Activated B cell treated with CpG ODN at 0.5 μM for 24 hours (primary cell): ENCODE measurements at places on chromosomes 4 and X.

DNA sequence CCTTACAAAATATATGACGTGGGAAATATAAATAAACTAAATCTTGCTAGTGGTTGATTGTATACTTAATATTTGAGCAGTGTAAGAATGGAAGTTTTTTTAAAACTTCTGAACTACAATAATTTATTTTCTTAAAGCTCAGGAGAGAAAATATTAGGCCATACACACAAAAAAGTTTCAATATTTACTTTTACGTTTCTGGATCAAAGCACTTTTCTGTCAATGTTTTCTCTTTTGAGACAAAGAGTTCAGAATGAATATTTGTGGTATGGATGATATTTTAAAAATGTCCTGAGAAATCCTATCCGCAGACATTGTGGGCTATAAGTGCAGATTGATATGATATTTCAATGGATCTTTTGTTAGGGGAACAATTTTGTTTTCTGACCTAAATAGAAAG lies 109.9 kb downstream of the TLL1 start:
- no peak for DNase-seq

GRCh38 chr4:129334136-129334535 lies 238.2 kb downstream of the C4orf33 start:
- no peak for DNase-seq

GRCh38 chrX:102712981-102713625 lies 855 bp downstream of the GPRASP2 start:
- DNase-seq: no peak

- DNase-seq: peak; percentile 22
Observed at GRCh38 chrX:123959281-123960063, 2.0 kb upstream of the STAG2 start.

- DNase-seq: peak; percentile 53
Observed at GRCh38 chr4:1792832-1793495, at the start of gene FGFR3. Gene FGFR3, plus strand, starts transcription at chr4:1793293. Its CDS starts 642 bp downstream, at chr4:1793935.

DNA sequence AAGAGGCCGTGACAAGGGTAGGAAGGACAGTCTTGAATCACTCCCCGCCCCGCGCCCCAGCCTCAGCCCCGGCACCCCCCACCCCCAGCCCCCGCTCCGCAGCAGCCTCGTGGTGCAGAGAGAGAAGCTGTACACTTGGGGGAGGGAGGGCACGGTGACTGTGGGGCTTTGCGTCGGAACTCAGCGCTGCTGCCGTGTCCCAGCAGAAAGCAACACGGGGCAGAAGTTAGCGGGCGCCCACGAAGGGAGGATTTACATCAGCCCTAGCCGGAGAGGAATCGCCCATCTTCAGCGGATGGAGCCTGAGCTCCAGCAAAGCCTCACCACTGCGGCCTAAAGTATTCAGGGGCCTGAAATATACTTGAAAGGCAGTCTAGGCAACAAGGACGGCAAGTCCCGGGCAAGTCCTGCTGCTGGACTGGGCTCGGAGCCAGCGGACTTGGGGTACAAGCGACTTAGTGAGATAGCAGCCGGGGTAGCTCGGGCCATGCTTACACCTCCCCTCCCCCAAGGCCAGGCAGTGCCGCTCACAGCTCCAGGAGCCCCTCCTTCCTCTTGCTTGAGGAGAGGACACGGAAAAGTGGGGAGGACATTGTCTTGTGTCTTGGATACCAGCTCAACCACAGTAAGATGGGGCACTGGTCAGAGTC lies 18.5 kb upstream of the OPN1LW start:
- no peak for DNase-seq

GRCh38 chr4:72305620-72306019 lies 263.4 kb downstream of the ADAMTS3 start:
- DNase-seq: no peak

DNA sequence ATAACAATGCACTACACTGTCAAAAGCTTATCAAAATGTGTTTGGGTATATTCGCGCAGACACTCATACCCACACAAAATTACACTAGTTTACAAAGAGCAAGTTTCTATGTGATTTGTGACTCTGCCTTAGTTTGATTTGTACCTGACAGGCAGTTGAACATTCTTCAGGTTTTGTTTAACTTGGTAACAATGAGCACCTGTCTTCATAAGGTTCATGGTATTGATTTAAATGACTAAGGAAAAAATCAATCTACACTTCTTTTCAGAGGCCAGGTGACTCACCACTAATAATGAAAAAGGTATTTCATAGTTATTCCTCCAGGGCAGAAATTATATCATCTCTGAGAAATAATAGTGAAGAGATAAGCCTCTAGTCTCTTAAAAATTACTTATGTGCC lies 1114.6 kb upstream of the AGA start:
- DNase-seq: no peak

DNA sequence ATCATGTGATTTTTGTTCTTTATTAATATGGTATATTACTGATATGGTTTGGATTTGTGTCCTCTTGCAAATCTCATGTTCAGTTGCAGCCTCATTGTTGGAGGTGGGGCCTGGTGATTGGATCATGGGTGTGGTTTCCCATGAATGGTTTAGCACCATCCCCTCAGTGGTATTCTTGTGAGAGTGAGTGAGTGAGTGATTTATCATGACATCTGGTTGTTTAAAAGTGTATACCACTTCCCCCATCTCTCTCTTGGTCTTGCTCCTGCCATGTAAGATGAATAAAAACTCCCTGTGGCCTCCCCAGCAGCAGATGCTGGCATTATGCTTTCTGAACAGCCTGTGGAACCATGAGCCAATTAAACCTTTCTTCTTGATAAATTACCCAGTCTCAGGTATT lies 111.5 kb downstream of the TAB3 start:
- no peak for DNase-seq

DNA sequence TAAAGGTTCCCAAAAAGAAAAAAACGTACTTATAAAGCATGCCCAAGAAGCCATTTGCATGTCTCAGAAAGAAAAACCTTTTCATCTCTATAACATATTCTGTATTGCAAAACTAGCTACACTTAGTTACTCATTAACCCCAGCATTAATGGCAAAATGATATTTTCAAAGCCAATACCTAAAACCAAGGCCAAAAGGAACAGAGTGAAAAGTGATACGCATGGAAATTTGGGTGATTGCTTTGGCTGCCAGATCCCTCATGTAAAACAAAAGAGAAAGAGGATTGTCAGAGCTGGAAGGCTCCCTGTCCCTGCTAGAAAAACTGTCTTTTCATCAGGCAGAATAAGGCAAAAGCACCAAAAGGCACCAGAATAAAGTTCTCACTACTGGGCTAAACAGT lies 46.8 kb upstream of the RADX start:
- no peak for DNase-seq

DNA sequence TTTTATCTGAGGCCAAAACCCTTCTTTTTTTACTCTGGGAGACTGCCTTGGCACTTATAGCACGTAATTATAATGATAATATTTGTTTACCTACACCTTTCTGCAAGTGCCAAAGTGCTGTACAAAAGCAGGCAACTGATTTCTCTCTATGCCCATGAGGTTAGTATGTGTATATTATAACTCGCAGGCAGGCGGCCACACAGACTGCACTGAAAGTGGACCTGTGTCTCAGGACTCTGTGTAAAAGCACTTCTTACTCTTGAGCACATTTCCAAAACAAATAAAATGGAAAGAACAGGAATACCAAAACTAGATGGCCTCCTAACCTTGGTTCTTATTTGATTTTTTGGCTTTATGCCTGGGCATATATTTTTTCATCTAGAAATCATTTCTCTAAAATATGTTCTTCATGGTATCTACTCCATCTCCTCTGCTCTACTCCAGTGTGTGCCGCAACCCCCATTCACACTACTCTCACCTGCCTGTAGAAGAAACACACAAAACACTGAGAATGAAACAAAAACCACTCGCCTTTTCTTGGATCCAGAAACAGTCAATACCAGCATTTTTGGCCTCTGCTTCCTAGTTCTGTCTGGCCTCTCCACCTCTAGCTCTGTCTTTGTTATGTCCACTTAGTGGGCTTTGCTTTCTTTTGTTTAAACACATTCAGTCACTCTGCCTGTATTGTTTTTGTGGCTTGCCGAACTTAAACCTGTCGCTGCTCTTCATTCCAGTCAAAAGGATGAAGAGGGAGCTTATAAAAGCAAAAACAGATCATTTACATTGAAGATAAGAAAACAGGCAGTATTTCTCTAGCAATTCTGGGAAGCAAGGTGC lies 934.5 kb upstream of the TENM3 start:
- DNase-seq: no peak

- DNase-seq: no peak
Observed at GRCh38 chr4:105921301-105921700, 26.0 kb downstream of the NPNT start.

GRCh38 chr4:86848136-86848535 lies 1.0 kb downstream of the SLC10A6 start:
- DNase-seq: no peak

GRCh38 chr4:155705664-155706063 lies 39.0 kb downstream of the GUCY1A1 start:
- DNase-seq: no peak

DNA sequence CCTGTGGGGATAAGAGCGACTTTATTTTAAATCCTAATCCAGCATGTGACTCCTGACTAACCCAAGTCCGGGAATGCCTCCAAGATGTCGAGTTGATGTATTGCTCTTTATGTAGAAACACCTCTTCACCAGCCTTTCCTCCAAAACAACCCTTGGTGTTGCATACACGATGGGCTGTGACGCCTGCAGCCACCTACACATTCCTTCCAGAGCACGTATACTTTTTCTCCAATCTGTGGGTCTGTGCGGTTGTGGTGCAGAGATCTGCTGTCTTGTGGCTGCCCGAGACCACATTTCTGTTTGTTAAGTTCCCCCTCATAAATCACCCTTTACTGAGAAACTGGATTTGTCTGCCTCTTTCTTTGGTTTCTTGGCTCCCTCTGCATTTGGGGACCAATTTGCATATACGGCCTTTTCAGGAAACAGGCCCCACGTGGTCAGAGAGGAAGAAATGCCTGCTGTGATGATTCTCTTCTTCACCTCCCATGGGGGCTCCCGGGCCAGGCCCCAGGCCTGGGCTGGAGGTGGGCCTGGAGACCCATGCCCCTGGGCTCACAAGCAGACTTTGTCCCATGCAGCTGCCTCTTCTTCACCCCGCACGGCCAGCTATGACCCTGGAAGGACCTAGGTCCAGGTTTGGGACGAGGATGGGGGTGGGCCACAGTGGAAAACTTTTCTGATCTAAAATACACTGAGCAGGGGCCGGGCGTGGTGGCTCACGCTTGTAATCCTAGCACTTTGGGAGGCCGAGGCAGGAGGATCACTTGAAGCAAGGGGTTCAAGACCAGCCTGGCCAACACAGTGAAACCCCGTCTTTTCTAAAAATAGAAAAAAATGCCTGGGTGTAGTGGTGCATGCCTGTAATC lies 21.4 kb upstream of the AFAP1 start:
- no peak for DNase-seq

GRCh38 chrX:30151964-30152363 lies 63.4 kb upstream of the MAGEB2 start:
- DNase-seq: no peak

DNA sequence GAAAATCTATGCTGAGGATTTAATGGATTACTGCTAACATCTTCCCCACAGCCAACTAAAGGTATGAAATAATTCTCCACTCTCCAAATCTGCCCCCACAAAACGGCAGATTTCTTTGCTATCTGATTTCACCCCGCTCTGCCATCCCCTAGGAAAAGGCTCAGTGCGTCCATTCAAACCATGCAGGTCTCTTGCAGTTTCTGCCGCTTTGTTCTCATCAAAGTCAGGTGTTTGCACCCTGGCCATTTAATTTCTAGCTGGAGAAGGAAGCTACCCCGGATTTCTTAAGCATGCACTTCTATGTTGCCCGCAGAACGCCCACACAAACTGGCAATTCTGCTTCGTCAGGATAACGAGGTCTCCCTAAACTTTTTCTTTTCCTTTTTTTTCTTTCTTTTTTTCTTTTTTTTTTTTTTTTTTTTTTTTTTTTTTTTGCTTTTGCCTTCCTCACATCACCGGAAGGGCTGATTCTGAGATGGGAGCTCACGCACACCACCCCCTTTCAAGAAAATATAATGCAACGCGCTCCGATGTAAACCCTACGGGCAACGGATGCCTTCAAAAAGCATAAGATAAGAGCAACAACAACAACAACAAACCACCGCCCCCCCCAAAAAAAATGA lies 3.3 kb downstream of the NLGN4X start:
- no peak for DNase-seq

DNA sequence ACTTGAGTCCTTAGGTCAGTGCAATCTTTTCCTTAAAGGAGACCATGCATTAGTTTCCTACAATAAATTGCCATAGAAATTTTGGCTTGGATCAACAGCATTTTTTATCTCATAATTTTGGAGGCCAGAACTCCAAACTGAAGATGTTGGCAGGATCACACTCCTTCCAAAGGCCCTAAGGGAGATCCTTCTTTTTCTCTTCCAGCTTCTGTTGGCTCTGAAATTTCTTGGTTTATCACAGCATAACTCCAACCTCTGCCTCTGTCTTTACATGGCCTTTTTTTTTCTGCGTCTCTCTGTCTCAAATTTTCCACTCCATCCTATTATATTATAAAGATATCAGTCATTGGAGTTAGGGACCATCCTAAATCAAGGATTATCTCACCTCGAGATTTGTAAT lies 282.2 kb downstream of the STIM2 start:
- no peak for DNase-seq
